ENCODE measurements at places on chromosomes 6 and 20. TPM values are rescaled to one million over a fixed set of nuclear protein-coding genes. Genes with fewer than 3 reads are reported as not detected.

- H3K4me3 ChIP-seq, result no peak overlapping the region
- H3K36me3 ChIP-seq, result no peaks in the 10 kb centered on the region
- DNase-seq, result no peak
- no peak overlapping the region for H3K27ac ChIP-seq
- peaks cover 13% of the 10 kb centered on the region for H3K4me1 ChIP-seq
These were observed 28.8 kb upstream of the CCND3 start for GRCh38 chr6:41970436-41970846.

- peak overlapping the region; percentile 65 for H3K27ac ChIP-seq
- no peaks in the 10 kb centered on the region for H3K27me3 ChIP-seq
- no peak overlapping the region for H3K4me3 ChIP-seq
- H3K4me1 ChIP-seq, result peaks cover 4% of the 10 kb centered on the region
These were observed 283.2 kb upstream of the HSF2 start for GRCh38 chr6:122116119-122116834.

MOG gene
- not detected for total RNA-seq

DNA sequence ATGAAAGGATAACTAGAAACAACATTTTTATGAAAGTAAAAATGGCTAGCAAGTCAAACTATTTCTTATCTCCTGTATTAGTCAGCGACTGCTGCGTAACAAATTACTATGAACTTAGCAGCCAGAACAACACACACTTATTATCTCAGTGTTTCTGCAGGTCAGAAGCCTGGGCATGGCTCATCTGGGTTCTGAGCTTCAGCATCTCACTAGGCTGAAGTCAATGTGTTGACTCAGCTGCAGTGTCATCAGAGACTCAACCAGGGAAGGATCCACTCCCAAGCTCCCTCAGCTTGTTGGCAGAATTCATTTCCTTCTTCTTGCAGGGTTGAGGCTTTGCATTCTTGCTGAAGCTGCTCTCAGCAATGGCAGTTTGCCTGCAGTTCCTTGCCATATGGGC is 33.2 kb upstream of the IGF2R start:
- no peak overlapping the region for H3K4me3 ChIP-seq
- no peak overlapping the region for H3K27ac ChIP-seq
- H3K36me3 ChIP-seq, result no peaks in the 10 kb centered on the region

DNA sequence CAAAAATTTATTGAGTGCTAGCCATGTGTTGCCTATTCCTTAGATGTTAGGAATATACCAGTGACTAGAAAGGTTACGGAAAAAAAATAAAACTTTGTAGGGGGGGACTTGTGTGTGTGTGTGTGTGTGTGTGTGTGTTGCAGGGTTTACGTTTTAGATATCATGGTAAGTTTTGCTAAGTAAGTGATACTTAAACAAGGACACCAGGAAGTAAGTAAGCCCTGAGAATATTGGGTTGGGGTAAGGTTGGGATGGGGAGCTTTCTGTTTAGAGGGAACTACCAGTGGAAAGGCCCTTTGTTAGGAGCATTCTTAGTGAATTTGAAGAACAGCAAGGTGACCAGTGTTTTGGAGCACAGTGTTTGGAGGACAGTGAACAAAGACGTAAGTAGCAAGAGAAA is 30.3 kb downstream of the NCOA3 start:
- no peak for DNase-seq
- no peak overlapping the region for H3K27ac ChIP-seq
- H3K4me3 ChIP-seq, result no peak overlapping the region
- H3K4me1 ChIP-seq, result peaks cover 14% of the 10 kb centered on the region
- H3K27me3 ChIP-seq, result no peaks in the 10 kb centered on the region

GRCh38 chr6:45979311-45979710 is 36.3 kb downstream of the CLIC5 start:
- H3K27ac ChIP-seq, result no peak overlapping the region
- H3K36me3 ChIP-seq, result no peaks in the 10 kb centered on the region

TXLNB gene
- 3.5 TPM for total RNA-seq

GRCh38 chr6:128071212-128071611 is 170.4 kb upstream of the THEMIS start:
- H3K4me1 ChIP-seq, result no peaks in the 10 kb centered on the region
- H3K27me3 ChIP-seq, result no peaks in the 10 kb centered on the region
- H3K27ac ChIP-seq, result no peak overlapping the region
- peaks cover 9% of the 10 kb centered on the region for H3K36me3 ChIP-seq
- H3K4me3 ChIP-seq, result no peak overlapping the region
- DNase-seq, result no peak

DNA sequence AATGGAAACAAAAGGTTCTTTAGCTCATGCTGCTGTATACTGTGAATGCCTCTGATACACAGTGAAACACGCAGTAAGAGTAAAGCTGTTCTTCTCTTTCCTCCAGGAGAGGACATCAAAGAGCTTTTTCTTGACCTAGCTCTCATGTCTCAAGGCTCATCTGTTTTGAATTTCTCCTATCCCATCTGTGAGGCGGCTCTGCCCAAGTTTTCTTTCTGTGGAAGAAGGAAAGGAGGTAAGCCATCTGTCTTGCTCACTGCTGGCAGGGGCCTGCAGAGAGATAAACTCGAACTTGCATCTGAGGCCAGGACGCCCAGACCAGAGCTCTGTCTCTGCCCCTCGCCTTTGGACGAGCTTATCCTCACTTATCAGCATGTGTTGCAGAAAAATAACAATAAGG is 37.7 kb downstream of the LY86 start:
- H3K4me1 ChIP-seq, result no peaks in the 10 kb centered on the region
- H3K27ac ChIP-seq, result no peak overlapping the region
- no peaks in the 10 kb centered on the region for H3K36me3 ChIP-seq
- H3K27me3 ChIP-seq, result no peaks in the 10 kb centered on the region
- no peak for DNase-seq

DNA sequence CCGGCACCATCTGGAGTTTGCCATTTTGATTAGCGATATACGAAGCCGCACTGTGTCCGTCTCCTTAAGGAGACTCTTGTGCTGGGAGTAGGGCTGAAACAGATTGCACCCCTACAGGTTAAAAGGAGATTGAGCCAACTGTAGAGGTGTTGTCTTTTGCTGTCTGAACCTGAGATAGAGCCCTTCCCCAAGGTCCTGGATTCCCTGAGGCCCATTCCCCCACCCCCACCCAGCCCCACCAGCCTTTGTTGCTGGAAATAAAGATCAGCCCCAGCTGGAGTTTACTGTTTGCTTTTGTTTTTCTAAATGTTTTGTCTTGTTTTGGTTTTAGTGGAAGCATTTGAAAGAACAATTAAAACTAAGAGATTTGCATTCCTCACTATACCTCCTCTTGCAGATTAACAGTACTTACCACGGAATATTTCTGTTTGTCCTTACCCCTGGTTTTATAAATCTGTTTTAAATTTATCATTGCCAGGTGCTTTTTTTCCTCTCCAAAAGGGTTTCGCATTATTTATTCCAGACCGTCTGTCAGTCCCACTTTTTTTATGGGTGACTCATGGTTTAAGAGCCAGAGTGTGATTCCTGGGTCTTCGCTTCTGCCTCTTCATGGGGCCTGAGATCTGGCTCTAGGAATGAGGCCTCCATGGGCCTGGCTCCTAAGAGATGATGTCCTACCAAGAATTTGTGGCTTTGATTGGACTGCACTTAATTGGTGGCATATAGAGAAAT is 169.2 kb downstream of the DTNBP1 start:
- H3K36me3 ChIP-seq, result peaks cover 31% of the 10 kb centered on the region
- no peak overlapping the region for H3K27ac ChIP-seq
- no peak for DNase-seq

DNA sequence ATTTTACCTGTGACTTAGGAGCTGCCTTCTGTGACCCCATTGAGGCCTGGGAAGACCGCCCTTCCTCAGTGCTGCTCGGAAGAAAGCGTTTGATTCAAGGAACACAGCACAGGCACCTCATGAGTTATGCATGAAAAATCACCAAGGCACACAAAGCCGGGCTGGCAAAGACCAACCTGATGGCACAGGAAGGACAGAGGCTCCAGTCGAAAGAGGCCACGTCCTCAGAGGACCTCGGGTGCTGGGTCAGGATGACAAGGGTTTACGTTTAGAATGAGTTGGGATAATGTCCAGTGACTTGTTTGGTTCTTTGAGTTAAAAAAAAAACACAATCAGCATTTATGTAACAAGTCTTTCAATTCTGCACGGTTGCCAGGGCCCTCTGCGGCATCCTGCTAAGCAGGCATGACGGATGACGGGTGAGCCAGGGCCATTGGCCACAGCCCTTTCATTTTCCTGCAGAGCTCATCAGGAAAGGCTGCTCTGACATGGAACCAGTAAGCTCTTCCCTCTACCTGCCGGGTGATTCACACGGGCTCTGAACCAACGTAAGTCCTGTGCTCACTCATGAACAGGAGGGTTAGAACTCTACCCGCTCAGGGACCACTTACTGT is 112.8 kb downstream of the DACT2 start:
- no peaks in the 10 kb centered on the region for H3K27me3 ChIP-seq
- no peak for DNase-seq
- H3K4me3 ChIP-seq, result no peak overlapping the region
- no peaks in the 10 kb centered on the region for H3K36me3 ChIP-seq

- H3K36me3 ChIP-seq, result no peaks in the 10 kb centered on the region
- no peak overlapping the region for H3K4me3 ChIP-seq
- H3K27me3 ChIP-seq, result no peaks in the 10 kb centered on the region
These were observed 96.3 kb upstream of the GCM1 start for GRCh38 chr6:53244958-53245357.

GRCh38 chr20:57199656-57200405 is 66.6 kb downstream of the BMP7 start:
- DNase-seq, result no peak
- no peak overlapping the region for H3K27ac ChIP-seq
- H3K4me3 ChIP-seq, result no peak overlapping the region

GRCh38 chr20:38460040-38460623 is 12.5 kb upstream of the RALGAPB start:
- no peaks in the 10 kb centered on the region for H3K4me1 ChIP-seq

- H3K4me3 ChIP-seq, result no peak overlapping the region
- H3K27me3 ChIP-seq, result no peaks in the 10 kb centered on the region
- no peak overlapping the region for H3K27ac ChIP-seq
- H3K4me1 ChIP-seq, result peaks cover 12% of the 10 kb centered on the region
These were observed 233.4 kb upstream of the ID4 start for GRCh38 chr6:19603721-19604120.

SLPI gene
- 70.1 TPM for total RNA-seq

CDSN gene
- not detected for total RNA-seq

Measured in esophagus muscularis mucosa (tissue), 4 donors.